ENCODE measurements at places on chromosomes 13 and 19.

DNA sequence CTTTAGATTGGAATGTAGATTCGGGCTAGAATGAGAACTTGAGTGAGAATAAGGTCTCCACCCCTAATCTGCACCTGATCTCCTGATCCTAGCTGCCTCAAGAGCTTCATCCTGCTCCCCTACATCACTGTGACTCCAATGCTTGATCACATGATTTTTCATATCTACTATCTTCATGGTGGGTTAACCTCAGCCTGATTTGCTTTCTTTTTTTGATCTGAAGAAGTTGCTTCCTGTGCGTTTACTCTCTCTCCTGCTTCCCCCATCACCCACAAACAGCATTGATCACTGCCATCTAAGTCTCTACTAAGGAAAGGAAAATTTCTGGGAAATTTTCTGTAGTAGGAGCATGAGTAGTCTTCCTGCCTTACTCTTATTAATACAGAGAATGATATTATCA lies 1542.1 kb upstream of the SLC10A2 start:
- no peak for DNase-seq

DNA sequence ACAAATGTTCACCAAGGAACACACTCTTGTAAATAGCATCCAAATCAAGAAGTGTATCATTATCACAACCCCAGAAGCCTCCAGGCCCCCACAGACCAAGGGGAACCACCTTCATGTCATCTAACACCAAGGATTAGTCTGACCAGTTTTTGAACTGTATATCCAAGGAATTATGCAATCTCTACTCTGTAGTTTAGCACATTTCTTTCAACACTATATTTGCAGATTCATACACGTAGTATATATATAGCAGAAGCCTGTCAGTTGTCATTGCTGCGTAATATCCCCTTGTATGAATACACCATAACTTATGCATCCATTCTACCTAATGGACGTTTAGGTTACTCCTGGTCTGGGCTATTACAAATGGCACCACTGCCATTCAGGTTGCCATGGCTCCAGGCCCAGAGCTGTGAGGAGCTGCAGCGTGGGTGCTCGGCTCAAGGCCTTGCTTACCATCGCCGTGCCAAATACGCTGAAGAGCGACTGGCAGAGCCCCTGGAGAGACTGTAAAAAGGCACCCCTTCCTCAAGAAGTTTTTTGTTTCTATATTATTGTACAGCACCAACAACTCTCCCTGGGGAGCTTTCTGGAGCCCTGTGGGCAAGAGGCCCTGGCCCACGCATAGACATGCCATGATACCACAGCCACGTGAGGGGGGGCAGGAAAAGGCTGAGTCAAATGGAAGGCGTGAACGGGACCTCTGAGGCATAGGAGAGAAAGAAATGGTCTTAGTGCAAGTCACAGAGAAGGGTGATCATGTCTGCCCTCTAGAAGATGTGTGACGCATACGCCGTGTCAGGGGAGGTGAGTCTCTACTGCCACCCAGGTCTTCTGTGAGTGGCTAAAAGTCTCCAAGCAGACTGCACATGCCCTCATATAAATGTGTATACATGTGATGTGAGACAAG lies 10.8 kb downstream of the LATS2 start:
- DNase-seq, result no peak

GRCh38 chr13:112342841-112343361 lies 33.3 kb upstream of the SPACA7 start:
- DNase-seq, result no peak

GRCh38 chr19:19192078-19192882 lies at the start of the genes BORCS8 and RFXANK:
TSS of gene BORCS8 (minus strand) at chr19:19192152. CDS start at chr19:19192117, 35 bp downstream.
TSS of gene RFXANK (plus strand) at chr19:19192258. CDS start at chr19:19193947, 1,689 bp downstream.
- DNase-seq, result peak; percentile 80

GRCh38 chr13:91719033-91719432 lies 320.6 kb downstream of the GPC5 start:
- DNase-seq, result no peak

- no peak for DNase-seq
Measured at GRCh38 chr19:14944456-14944855, 3.2 kb downstream of the OR7C2 start.

GRCh38 chr13:28626266-28626665 lies 32.7 kb upstream of the POMP start:
- DNase-seq, result no peak

GRCh38 chr13:45015300-45015699 lies 26.0 kb downstream of the GPALPP1 start:
- DNase-seq, result no peak

Measured in NCI-H187 treated with DMSO at 0.1 percent for 48 hours (cell line).